Activated T-cell treated with anti-CD3 and anti-CD28 coated beads for 48 hours (primary cell): ENCODE measurements at places on chromosomes 16 and 17.

GRCh38 chr17:7803981-7804380 is 30.0 kb upstream of the KDM6B start:
- no peak for DNase-seq

DNA sequence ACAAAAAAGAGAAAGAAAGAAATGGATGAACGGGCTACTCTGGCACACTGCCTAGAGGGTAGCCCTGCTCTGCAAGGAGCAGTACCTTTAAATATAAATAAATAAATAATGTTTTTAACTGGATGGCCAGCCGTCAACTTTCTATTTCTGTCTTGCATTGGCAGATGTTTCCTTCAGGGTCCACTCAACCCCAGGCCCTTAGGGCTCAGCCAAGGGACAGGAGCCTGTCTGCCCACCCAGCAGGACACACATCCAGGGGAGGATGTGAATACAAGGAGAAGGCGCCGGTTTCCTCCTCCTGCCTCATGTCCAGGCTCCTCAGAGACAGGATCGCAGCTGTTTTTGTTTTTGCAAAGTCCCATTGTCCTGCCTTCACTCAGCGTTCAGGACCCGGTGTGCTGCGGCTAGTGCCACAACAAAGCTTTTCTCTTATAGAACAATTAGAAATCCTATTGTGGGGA is 22.6 kb downstream of the TTYH2 start:
- DNase-seq = no peak

- no peak for DNase-seq
Observed at GRCh38 chr17:46106966-46107644, 86.1 kb downstream of the KANSL1 start.

- no peak for DNase-seq
Observed at GRCh38 chr17:55172612-55173011, 92.1 kb upstream of the HLF start.

GRCh38 chr16:83817022-83817421 is 9.2 kb downstream of the HSBP1 start:
- no peak for DNase-seq

DNA sequence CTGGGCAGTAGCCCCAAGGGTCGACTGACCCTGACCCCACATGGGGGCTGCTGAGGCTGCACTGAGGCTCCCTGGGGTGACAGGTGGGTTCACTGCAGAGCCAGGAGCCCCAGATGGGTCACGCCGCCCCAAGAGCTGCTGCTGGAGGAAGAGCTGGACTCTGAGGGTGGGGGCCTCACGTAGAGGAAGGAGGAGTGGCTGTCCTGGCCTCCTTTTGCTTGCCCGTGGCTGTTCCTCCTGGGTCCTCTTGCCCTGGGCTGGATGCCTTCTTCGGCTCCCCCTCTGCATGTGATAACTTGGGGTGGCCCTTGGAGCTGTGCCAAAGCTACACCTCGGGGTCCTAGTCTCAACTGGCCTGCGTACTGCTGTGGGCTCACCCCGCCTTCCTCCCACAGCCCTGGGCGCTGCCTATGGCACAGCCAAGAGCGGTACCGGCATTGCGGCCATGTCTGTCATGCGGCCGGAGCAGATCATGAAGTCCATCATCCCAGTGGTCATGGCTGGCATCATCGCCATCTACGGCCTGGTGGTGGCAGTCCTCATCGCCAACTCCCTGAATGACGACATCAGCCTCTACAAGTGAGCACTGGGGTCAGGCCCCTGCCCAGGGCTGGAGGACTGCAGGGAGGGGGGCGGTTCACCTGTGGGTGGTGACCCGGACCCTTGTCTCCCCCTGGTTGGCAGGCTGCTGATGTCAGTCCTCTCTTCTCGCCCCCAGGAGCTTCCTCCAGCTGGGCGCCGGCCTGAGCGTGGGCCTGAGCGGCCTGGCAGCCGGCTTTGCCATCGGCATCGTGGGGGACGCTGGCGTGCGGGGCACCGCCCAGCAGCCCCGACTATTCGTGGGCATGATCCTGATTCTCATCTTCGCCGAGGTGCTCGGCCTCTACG is 1.1 kb upstream of the AMDHD2 start:
- DNase-seq = no peak

- DNase-seq = no peak
Observed at GRCh38 chr17:3980381-3981014, 16.3 kb upstream of the ATP2A3 start.

- no peak for DNase-seq
Observed at GRCh38 chr16:50305441-50306061, 39.2 kb downstream of the ADCY7 start.
